ENCODE measurements at places on chromosomes 5 and 9. TPM values are rescaled to one million over a fixed set of nuclear protein-coding genes. Genes with fewer than 3 reads are reported as not detected.
A peak's percentile ranks its signal among the peaks of the same experiment; 100 is the strongest.

- no peak for DNase-seq
- no peaks in the 10 kb centered on the region for H3K36me3 ChIP-seq
- H3K4me1 ChIP-seq, result peaks cover 7% of the 10 kb centered on the region
- no peak overlapping the region for H3K4me3 ChIP-seq
- peaks cover 29% of the 10 kb centered on the region for H3K27me3 ChIP-seq
These were observed 1.1 kb downstream of the EIF4E1B start for GRCh38 chr5:176631383-176632200.

- no peak for DNase-seq
- no peak overlapping the region for H3K27ac ChIP-seq
- H3K27me3 ChIP-seq, result no peaks in the 10 kb centered on the region
- H3K36me3 ChIP-seq, result no peaks in the 10 kb centered on the region
- H3K4me1 ChIP-seq, result no peaks in the 10 kb centered on the region
These were observed 8.5 kb upstream of the CSNK1A1 start for GRCh38 chr5:149559706-149560105.

GRCh38 chr9:124855566-124855943, 2.3 kb downstream of the WDR38 start:
- H3K4me1 ChIP-seq, result peaks cover 19% of the 10 kb centered on the region
- H3K27ac ChIP-seq, result no peak overlapping the region
- DNase-seq, result no peak
- no peaks in the 10 kb centered on the region for H3K27me3 ChIP-seq

GRCh38 chr5:108607421-108607820, 140.3 kb upstream of the FER start:
- H3K4me3 ChIP-seq, result no peak overlapping the region
- no peaks in the 10 kb centered on the region for H3K27me3 ChIP-seq
- H3K27ac ChIP-seq, result no peak overlapping the region
- H3K4me1 ChIP-seq, result no peaks in the 10 kb centered on the region

- H3K4me3 ChIP-seq, result no peak overlapping the region
- H3K27ac ChIP-seq, result no peak overlapping the region
- no peaks in the 10 kb centered on the region for H3K4me1 ChIP-seq
- H3K27me3 ChIP-seq, result no peaks in the 10 kb centered on the region
- no peaks in the 10 kb centered on the region for H3K36me3 ChIP-seq
These were observed 160.2 kb downstream of the FAM170A start for GRCh38 chr5:119789406-119790117.

DNA sequence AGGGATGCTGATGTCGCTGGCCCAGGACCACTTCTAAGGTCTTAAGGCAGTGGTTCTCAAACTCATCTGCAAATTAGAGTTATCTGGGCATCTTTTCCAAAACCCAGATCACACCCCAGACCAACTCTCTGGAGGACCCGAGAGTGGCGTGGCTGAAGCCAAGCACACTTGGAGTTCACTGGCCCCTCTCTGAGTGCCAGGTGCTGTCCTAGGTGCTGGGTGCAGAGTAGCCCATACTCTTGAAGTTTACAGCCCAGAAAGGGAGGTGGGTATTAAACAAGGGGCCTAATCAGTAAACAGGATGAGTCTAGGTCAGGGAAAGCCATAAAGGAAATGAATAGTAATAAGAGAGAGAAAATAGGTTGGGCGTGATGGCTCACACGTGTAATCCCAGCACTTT, 17.6 kb downstream of the CAMK2A start:
- H3K4me1 ChIP-seq, result no peaks in the 10 kb centered on the region
- DNase-seq, result no peak
- H3K27me3 ChIP-seq, result no peaks in the 10 kb centered on the region
- H3K4me3 ChIP-seq, result no peak overlapping the region
- no peak overlapping the region for H3K27ac ChIP-seq

- no peak overlapping the region for H3K4me3 ChIP-seq
- H3K36me3 ChIP-seq, result peaks cover 94% of the 10 kb centered on the region
- H3K27ac ChIP-seq, result peak overlapping the region; percentile 6
- H3K27me3 ChIP-seq, result no peaks in the 10 kb centered on the region
- H3K4me1 ChIP-seq, result peaks cover 12% of the 10 kb centered on the region
- no peak for DNase-seq
These were observed 35.1 kb downstream of the NDST1 start for GRCh38 chr5:150542933-150543445.

GRCh38 chr5:143966280-143966679, 154.3 kb downstream of the HMHB1 start:
- no peak overlapping the region for H3K27ac ChIP-seq
- no peaks in the 10 kb centered on the region for H3K4me1 ChIP-seq
- no peaks in the 10 kb centered on the region for H3K27me3 ChIP-seq
- no peak overlapping the region for H3K4me3 ChIP-seq

DNA sequence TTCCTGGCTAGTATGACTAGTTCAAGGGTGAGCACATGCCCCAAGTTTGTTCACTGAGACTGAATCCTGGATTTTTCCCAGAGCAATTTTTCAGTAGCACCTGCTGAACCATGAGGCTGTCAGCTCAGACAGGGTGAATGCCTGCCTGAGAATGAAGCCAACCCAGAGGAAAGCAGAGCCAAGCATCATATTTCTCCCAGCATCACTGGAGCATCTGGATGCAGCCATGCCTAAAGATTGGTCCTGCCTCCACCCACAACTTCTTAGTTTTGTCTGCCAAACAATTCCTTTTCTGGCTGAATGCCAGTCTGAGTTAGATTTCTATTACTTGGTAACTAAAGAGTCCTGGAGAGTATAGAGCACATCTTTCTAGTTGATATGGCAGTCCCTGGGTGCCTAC, 343.6 kb downstream of the CSNK1G3 start:
- no peaks in the 10 kb centered on the region for H3K36me3 ChIP-seq
- no peak overlapping the region for H3K27ac ChIP-seq
- no peak for DNase-seq
- no peaks in the 10 kb centered on the region for H3K27me3 ChIP-seq
- H3K4me3 ChIP-seq, result no peak overlapping the region
- no peaks in the 10 kb centered on the region for H3K4me1 ChIP-seq

DNA sequence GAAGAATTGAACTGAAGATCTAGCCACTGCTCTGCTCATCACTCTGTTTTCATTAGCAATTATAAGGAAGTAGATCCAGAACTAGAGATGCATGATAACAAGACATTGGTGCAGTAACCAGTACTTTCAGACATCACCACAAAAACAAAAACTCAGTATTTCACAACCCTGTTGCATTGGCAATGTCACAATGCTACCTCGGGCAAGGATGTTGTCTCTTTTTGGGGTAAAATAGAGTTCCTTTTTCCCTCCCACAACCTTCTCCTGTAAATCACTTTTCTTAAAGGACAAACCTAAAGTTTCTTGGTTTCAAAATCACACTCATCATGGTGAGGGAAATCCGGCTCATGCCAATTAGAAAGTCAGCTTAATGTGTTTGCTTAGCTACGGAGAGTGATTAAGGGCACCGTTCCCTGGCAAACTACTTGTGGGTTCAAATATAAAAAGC, 420.1 kb upstream of the MEF2C start:
- H3K27me3 ChIP-seq, result no peaks in the 10 kb centered on the region
- no peak overlapping the region for H3K4me3 ChIP-seq
- DNase-seq, result no peak
- H3K36me3 ChIP-seq, result no peaks in the 10 kb centered on the region
- H3K4me1 ChIP-seq, result no peaks in the 10 kb centered on the region
- H3K27ac ChIP-seq, result no peak overlapping the region

DNA sequence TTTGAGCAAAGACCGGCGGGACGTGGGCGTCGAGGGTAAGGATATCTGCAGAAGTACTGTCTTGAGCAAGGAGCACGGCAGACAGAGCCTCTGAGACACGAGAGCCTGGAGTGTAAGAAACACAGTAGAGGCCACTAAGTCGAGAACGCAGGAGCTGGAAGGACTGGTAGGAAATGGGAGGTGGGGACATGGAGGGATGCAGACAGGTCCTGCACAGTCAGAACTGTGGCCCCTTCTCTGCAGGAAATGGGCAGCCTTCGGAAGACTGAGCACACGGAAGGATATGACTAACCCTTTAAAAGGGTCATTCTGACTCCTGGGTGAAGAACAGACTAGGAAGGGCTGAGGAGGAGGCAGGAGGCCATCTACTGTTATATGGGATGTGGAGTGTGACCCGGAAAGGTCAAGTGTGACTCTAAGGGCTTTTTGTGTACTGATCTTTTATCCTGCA, 1.4 kb upstream of the CAMSAP1 start:
- DNase-seq, result no peak
- peaks cover 25% of the 10 kb centered on the region for H3K36me3 ChIP-seq
- peaks cover 30% of the 10 kb centered on the region for H3K4me1 ChIP-seq
- peak overlapping the region; percentile 71 for H3K4me3 ChIP-seq
- no peak overlapping the region for H3K27ac ChIP-seq

DNA sequence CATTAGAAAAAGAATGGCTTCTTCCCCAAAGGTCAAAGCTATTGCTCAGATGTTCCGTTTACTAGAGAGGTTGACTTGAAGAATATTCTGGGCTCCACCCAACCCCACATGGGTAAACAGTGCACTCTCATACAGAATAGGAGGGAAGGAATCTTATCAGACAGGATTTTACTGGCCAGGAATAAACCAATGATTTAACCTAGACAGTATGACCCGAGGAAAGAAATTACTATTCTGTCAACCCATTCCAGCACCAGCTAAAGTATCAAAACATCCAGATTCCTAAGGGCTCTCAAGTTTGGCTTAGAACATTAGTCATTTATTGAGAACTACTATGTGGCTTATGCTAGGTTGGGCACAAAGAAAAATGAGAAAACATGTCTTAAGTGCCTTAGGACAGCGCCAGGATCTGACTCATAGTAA, 493.6 kb upstream of the KLF4 start:
- no peaks in the 10 kb centered on the region for H3K36me3 ChIP-seq
- H3K4me1 ChIP-seq, result no peaks in the 10 kb centered on the region
- no peak for DNase-seq
- H3K4me3 ChIP-seq, result no peak overlapping the region
- H3K27ac ChIP-seq, result peak overlapping the region; percentile 35
- no peaks in the 10 kb centered on the region for H3K27me3 ChIP-seq

DNA sequence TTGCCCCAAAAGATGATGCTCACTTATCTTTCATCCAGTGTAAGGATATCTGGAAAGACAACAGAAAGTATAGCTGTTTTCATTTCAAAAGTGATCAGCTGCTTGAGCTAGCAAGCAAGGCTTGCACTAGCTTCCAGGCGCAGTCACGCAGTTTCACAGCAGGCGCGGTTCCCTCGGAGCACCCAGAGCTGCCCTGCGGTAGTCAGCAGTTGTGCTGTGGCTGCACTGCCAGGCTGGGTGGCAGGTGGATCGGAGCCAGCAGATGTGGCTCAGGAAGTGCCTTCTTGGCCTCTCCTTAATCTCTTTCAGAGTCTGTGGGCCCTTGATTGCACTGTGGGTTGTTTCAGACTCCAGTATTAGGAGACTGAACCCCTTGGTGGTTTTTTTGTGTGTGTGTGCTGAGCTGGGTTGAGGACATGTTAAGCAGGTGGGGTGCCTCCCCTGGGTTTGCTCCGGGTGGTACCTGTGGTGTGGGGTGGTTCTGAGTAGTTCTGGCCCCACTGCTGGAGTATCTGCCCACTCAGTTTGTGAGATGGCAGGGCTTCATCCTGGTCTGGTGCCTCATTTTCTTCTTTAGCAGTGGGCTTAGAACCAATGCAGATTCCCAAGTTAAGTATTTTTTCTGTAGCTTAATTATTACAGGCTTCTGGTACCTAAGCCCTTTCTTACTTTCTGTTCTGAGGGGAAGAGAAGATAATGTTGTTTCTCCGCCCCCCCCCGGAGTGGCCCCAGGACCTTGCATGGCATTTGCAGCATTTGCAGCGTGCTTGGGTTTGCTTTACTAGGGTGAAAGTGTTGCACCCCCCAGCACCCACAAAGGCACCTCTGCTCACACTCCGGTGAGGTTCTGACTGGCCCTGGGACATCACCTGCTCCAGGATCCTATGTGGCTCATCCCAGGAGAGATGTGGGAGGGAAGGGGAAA, 16.4 kb downstream of the TENT4A start:
- DNase-seq, result peak; percentile 54
- no peak overlapping the region for H3K27ac ChIP-seq
- H3K4me1 ChIP-seq, result peaks cover 97% of the 10 kb centered on the region
- no peaks in the 10 kb centered on the region for H3K27me3 ChIP-seq

The UNC13B gene
- total RNA-seq, result 18.1 TPM

The ZNG1F gene
- total RNA-seq, result 0.67 TPM

The PLCXD3 gene
- 48.2 TPM for total RNA-seq

The CARTPT gene
- not detected for total RNA-seq

The PCDHGB6 gene
- total RNA-seq, result 4.1 TPM

The NUTM2G gene
- total RNA-seq, result not detected

The SLC46A2 gene
- not detected for total RNA-seq

The UHRF2 gene
- 17.5 TPM for total RNA-seq

Measured in heart left ventricle (tissue), 16 donors.